ENCODE measurements at places on chromosomes 2 and 18.

DNA sequence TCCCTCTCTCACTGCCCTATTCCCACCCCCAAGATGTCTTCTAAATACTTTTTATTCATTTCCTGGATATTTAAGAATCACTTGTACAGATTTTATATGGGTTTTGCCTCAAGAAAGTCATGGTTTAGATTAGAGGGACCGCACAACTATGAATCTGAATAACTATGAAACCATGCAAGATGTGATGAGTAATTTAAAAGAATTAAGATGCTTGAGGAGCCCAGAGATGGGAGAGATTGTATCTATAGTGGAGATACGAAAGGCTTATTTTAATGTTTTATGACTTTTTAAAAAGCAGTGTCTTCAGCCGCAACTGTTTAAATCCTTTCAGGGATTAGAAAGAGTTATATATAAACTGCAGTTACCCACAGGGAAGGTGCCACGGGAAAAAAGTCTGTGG is 324.1 kb downstream of the LPIN1 start:
- no peak for DNase-seq

GRCh38 chr2:45978302-45978859 is 318.8 kb upstream of the EPAS1 start:
- DNase-seq = no peak

DNA sequence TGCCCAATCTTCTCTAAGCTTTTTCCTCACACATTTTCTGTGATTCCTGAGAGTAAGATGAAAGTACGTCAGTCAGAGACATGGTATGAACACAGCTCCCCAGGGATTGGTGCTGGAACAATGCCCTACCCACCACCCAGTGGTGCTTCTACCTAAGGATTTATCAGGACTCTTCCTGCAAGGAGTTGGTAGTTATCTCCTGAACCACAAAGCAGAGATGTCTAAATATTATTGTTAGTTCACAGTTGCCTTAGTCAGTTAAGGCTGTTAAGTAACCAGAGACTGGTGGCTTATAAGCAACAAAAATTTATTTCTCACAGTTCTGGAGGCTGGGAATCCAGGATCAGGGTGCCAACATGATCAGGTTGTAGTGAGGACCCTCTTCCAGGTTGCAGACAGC is 60.3 kb upstream of the CCDC85A start:
- DNase-seq = no peak

DNA sequence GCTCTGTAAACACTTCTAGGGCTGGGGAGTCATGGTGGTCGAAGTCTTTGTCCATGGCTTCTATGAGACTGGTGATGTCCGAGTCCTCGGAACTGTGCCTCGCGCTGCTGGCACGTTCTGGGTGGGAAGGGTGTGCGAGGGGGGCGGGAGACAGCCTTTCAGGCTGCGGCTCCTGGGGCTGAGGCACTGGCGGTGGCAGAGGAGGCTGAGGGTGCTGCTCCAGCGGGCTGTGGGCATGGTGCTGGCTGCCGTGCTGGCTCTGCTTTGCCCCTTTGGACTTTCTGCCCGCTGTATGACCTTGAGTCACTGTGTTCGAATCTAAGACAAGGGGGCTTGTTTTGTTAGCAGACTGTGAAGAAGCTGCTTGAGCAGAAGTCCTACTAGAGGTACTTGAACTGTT is 79.0 kb downstream of the ZAP70 start:
- no peak for DNase-seq

- DNase-seq = no peak
Measured at GRCh38 chr18:51578406-51578980, 381.0 kb upstream of the MEX3C start.

GRCh38 chr2:215998636-215999035 is 14.7 kb downstream of the MREG start:
- DNase-seq = no peak

DNA sequence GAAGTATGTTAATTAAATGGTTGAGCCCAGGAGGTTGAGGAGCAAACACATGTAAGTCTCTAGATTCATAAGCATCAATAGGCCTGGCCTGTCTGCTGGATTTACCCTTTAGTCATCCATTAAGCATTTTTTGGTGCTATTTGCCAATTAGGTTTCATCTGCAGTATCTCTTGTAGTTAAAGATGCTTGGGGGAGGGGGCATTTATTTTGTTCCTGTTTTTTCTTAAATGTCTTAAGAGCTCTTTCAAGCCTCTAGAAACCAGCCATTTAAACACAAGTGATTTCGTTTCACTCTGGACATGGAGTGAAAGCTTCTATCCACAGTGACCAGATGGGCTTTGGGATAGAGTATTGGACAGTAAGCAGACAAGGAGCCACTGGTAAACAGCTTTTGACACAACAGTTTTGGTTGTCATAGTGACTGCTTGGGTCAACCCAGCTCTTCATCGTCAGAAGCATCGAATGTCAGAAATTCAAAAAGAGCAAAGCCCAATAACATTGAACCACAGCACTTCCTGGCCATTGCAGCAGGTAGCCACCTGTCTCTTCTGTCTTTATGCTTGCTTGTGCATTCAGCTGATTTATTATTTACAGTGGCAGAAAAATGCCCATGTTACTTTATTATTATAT is 4.9 kb downstream of the QPCT start:
- DNase-seq = no peak

DNA sequence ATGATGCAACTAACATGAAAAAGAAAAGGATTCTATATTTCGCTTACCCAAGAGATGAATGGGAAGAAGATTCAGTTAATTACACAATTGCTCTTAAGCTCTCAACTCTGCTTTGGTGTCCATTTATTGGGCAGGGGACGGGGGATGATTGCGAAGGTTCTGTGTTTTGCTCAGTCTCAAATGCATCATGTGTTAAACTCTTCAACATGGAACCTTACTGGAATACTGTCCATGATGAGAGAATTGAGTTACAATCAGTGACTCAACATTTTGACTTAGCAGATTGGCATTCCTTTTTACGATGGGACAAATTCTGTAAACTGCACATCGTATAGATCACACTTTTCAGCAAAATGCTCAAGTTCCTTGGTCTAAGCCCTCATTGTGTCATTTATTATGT is 135.6 kb downstream of the RBMS1 start:
- DNase-seq = no peak

- DNase-seq = peak; percentile 81
Measured at GRCh38 chr2:235595422-235596010, 101.7 kb downstream of the AGAP1 start.

GRCh38 chr2:196195302-196195701 is 23.9 kb upstream of the STK17B start:
- no peak for DNase-seq

GRCh38 chr2:54898456-54899226 is 151.6 kb downstream of the RTN4 start:
- no peak for DNase-seq

GRCh38 chr18:9091066-9091476 is 11.4 kb upstream of the NDUFV2 start:
- no peak for DNase-seq

GRCh38 chr2:102401456-102401855 is 21.5 kb upstream of the IL18RAP start:
- no peak for DNase-seq

- peak; percentile 90 for DNase-seq
Measured at GRCh38 chr2:74002505-74003421, 18.1 kb downstream of the TET3 start.

- no peak for DNase-seq
Measured at GRCh38 chr2:232236200-232236599, 142.4 kb upstream of the ALPP start.

DNA sequence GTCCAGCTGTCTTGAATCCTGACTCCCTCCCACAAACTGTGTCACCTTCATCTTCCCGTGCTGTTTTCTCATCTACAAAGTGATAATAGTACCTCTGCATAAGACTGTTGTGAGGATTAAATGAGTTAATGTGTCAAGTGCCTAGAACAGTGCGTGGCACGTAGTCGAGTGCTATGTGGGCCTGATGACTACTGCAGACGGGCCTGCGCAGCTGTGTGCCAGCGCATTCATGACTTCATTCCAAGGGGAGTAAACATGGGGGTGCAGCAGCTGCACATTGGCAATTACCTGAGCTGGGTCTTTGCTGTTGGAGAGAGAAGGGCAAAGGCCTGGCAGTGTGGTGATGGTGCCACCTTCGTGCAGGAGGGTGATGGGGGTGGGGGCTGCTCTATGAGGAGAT is 5.0 kb downstream of the TEX44 start:
- no peak for DNase-seq

DNA sequence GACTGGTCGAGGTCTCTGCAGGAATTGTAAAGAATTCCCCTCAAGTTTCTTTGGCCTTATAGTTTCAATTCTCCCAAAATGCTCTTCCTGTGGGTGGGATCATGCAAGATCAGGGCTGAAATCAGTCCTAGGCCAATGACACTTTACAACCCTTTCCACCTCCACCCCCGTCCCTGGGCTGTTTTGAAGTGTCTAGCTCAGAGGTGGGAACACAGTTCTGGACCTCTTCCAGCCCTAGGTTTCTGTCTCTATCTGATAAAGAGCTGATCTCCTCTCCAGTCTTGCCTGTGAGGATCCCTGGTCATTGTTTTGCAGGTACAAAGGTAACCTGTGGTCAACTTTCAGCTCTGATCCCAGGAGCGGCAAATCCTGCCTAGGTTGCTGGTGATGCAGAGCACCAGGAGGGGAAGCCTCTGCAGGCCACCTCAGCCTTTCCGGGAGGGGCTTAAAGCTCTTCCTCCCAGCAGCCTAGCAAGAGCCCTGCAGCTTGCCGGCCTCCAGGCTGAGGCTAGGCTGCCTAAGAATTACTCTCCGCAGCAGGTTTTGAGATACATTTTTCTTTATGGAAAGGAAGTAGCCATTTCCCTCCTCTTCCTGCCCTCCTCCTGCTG is 69.8 kb upstream of the WIPF1 start:
- DNase-seq = no peak

DNA sequence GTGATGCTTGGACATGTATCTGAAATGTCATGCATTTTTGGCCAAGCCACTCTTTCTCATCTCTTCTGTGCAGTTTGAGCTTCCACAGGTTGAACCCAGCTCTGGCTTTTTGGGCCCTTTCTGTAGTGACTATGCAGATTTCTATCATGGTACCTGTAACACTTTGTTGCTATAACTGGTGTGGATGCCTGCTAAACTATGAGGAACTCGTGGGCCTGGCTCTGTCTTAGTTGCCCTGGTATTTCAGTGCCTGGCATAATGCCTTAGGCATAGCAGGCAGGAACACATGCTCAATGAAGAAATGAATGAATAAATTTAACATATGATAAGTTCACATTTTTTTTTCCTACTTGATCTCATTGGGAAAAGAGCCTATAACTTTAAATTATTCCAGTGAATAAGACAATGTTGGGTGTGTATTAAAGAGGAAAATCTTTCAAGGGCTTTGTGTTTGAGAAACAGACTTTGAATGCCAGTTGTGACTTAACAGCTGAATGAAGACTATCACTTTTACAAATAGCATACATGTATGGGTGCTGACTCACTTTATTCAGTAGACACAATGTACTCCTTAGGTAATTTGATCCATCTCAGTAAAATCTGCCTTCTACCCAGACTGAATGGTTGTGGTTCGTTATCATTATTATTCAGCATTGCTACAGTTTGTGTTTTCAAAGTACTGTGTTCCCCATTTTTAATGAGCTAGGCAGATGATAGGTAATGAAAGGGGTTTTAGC is 86.4 kb upstream of the MAP4K3 start:
- DNase-seq = no peak

DNA sequence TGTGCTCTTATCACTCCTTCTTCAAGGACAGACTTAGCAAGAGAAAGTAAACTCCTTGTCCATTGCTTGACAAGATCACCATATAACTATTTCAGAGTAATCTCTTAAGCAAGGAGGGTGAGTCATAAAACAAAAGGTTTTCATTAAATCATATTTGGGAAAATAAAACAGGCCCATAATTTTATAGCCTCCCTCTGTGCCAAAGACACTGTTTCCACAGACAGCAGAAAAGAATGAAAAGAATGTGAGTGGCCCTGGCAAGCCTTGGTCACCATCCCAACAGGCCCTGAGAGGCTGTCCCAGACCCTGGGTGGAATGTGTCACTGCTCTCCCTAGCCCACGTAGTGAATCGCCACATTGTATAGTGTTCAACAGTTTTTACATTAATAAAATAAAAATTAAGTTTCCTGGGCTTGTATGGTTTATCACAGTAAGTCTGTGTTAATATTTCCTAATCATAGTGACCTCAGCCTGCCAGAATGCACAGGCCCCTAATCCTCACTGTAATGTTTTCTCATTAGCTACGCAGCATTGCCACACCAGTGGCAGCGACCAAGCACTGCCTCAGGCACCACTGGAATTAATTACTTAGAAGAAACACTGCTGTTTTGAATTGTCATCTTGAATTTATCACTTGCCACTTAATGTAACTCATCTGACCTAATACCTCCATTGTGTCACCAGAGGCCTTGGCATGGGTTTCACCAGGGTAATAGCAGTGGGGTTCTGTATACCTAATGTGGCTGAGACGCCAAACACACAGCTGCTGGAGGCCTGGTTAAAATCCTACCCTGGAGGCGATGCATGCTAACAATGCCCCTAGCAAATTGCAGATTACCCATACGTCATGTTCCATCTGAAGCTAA is 401.9 kb downstream of the LNPK start:
- DNase-seq = peak; percentile 41
